Omental fat pad (tissue), 4 donors: ENCODE measurements at places on chromosomes 11 and 22.

GRCh38 chr22:40721266-40721665 is 42.0 kb downstream of the MCHR1 start:
- no peak for DNase-seq

GRCh38 chr11:133947321-133947756 is 9.4 kb downstream of the IGSF9B start:
- no peak for DNase-seq

DNA sequence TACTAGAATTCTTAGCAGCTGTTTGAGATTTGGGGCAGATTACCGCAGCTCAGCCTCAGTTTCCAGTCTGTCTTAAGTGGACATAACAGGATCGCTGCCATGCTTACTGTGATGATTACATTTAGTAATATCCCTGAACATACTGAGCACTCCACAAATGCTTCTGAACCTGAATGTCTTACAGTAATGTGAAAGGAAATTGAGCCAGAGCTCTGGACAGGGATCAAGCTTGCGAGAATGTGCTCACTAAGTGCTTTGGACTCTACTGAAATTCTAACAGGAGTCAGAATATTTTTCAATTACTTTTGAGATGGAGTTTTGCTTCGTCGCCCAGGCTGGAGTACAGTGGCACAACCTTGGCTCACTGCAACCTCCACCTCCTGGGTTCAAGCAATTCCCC is 118.6 kb upstream of the RASSF10 start:
- DNase-seq = no peak

DNA sequence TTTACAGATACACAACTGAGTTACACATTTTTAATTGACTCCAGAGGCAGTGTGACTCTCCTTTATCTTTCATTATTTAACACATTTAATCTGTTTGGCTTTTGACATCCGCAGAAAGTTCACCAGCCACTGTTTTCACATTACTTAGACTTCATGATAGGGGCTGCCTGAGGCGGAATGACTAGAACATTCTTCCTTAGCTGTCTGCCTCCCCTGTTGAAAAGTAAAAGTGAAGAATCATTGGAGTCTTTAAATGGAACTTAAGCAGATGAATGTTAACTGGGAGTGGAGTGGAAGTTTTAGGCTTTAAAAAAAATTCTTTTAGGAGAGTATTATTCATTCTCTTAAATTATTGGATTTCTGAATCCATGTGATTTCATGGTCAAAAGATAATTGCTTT is 229.2 kb upstream of the MTNR1B start:
- no peak for DNase-seq

DNA sequence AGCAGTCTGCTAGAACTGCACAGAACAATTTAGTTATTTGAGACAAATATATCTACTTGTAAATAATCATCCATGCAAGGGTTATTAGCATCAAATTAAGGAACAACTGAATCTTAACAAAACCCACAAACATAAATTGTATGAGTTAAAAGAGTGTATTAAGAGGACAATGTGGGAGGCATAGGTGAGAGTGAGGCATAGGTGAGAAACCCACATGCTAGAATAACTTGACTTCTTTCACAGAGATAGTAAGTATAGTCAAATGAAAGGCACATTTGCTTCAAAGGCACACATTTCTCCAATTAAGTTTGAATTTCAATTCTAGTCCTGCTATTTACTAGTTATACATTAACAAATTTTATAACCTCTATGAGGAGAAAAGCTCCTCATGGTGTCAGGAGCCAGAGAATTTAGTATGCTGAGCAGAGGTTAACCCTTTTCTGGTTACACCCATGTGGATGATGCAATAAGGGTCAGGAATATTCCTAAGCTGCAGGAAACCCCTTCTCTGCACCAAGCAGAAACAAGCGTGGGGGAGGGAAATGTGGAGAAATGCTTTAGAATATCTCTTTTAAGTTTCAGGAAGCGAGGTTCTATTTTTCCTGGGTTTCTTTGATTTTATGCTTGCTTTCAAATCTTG is 264.2 kb downstream of the GRM5 start:
- DNase-seq = no peak

DNA sequence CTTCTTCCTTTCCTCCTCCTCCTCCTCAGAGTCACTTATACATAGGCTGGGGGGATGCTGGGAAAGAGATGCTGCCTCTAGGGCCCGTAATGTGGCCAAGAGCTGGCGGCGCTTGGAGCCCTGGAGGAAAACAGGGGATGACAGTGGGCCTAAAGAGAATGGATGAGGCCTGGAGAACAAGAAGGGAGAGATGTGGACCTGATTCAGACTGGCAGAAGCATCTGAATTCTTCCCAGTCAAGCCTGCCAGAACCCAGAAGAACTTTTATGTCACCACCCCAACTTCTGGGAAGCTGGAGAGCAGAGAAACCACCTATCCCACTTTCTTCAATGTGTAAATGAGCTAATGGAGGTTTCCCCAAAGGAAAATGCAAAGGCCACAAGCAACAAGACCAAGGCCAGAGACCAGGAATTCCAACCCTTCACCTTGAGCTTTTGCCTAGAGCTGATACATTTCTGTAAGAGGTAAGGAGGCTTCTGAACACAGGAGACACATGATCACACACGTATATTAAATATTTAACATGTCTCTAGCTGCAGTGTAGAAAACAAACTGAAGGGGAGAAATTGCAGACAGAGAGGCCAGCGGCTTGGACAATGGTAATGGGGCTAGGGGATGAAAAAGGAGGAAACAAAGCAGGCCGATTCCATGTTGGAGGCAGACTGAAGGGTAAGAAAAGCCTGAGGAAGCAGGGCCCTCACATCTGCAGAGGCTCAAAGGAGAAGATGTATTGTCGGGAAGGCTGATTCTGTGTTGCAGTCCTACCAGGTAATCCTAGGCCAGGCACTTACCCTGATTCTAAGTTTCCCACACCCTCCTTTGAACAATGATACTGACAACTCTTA is 1.1 kb downstream of the RRP8 start:
- DNase-seq = no peak
